ENCODE measurements at places on chromosomes 1 and 21. TPM values are rescaled to one million over a fixed set of nuclear protein-coding genes. Genes with fewer than 3 reads are reported as not detected.
A peak's percentile ranks its signal among the peaks of the same experiment; 100 is the strongest.

DNA sequence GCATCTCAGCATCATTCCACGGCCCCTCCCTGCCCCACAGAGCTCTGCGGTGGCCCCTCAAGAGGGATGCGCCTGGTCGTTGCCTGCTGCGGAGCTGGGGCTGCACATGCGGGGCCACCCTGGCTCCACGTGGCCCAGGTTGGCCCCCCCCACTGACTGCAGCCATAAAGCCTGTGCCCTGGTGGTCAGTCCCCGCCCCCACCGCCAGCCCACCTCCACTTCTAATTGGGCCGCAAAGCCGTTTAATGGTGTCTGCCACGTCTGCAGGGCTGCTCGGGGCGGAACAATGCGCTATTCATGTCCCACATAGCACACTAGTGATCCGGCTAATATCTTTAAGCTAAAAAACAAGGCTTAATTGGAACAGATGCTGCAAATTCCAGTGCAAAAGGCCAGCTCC, 33.5 kb upstream of the ACTRT2 start:
- DNase-seq, result no peak

GRCh38 chr1:15948595-15949452, 27.1 kb downstream of the ZBTB17 start:
- DNase-seq, result peak; percentile 80

DNA sequence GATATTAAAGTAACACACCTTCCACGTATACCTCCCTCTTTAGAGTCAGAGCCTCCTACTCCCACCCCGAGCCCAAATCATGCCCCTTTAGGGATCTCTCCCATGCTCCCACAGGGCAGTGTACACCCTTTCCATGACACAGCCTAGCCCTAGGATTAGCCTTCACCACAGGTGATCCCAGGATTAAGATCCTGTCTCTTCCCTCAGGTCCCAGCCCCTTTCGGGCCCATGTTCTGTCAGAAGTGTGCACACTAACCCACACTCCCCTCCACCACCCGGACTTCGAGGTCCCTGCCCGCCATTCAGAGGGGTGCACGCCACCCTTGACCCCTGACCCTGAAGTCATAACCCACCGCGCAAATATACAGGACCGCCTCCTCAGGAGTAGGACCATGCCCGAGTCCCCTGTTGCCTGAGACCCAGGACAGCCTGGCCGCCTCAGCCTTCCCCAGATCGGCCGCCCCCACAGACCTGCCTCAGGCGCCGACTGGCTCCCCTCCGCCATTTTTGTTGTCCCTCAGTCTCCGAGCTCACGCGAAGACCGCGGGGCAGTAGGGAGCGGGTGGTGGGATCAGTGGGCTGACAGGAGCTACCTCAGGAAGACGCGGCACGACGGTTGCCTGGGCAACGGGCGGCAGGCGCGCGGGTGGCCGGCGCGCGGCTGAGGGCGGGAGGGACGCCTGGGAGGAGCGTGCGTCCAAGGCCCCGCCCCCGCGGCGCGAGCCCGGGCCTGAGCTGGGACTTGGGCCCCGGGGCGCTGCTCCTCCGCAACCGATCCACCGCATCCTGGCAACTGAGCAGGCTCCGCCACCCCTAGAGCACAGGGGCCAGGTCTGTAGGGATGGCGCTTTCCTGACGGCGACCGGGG, at the start of gene AGBL4:
AGBL4 (minus strand) TSS at position 663 of the 868 bp plus-strand sequence.
- peak; percentile 62 for DNase-seq

Gene CLDN17
- total RNA-seq, result not detected

Gene MGST3
- 922 TPM for total RNA-seq

Measured in heart left ventricle (tissue), 16 donors.